ENCODE measurements at places on chromosomes 5 and 9.

DNA sequence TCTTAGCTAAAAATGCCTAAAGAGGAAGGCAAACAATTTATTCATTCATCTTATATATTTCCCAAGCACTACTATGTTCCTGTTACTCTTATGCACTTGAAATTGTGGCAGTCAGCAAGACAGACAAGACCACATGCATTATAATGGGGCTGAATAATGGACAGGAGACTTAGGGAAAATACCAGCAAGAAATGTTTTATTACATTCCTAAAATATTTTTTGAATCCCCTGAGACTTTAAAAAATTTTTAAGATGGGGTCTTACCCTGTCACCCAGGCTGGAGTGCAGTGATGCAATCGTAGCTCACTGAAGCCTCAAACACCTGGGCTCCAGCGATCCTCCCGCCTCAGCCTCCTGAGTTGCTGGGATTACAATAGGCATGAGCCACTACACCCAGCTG lies 13.2 kb downstream of the ZCCHC9 start:
- DNase-seq: no peak

GRCh38 chr5:178198706-178199105 lies 5.6 kb upstream of the HNRNPAB start:
- DNase-seq: peak; percentile 47

- DNase-seq: no peak
Observed at GRCh38 chr5:8930021-8930420, 615.9 kb downstream of the SEMA5A start.

DNA sequence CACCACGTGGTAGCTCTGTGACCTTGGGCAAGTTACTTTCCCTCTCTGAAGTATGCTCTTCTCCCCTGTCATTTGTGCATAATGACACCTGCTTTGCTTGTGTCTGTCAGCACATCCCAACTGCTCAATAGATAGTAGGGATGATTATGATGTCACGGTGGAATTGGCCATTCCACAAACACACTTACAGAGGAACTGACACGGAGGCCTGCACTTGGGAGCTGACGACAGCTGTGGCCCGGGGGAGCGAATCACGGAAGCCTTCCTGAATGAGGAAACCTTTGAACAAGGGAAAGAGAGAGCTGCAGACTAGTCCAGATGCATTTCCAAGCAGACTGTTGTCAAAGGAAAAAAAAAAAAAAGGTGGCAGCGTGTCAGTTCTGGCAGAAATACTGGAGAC lies 21.0 kb downstream of the TLX3 start:
- no peak for DNase-seq

DNA sequence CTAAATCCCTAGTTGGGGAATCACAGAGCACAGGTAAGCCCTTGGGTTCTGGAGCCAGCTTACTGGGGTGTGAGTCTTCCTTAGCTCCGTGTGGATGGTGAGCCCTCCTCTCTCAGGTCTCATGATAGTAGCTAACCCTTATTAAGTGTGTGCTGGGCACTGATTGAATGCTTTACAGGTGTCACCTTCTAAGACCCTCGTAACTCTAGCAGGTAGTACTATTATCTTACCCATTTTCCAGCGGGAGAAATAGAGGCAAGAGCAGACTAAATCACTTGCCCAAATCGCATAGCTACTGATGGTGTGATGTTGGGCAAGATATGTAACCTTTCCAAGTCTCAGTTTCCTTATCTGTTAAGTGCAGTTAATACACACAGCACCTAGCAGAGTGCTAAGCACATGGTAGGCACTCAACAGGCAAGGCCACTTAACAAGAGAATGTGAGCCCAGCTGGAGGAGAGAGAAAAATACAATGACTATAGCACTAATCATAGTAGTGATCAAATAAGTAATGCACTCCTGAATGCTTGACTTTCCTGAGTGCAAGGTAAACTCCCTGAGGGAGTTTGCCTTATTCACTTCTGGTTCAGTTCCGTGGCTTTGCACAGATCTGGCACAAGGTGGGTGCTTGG lies at the start of gene DCANP1:
Gene DCANP1 (minus strand): TSS at position 51 of the 632 bp plus-strand sequence. CDS start 240 bp downstream, outside the sequence.
- DNase-seq: no peak

DNA sequence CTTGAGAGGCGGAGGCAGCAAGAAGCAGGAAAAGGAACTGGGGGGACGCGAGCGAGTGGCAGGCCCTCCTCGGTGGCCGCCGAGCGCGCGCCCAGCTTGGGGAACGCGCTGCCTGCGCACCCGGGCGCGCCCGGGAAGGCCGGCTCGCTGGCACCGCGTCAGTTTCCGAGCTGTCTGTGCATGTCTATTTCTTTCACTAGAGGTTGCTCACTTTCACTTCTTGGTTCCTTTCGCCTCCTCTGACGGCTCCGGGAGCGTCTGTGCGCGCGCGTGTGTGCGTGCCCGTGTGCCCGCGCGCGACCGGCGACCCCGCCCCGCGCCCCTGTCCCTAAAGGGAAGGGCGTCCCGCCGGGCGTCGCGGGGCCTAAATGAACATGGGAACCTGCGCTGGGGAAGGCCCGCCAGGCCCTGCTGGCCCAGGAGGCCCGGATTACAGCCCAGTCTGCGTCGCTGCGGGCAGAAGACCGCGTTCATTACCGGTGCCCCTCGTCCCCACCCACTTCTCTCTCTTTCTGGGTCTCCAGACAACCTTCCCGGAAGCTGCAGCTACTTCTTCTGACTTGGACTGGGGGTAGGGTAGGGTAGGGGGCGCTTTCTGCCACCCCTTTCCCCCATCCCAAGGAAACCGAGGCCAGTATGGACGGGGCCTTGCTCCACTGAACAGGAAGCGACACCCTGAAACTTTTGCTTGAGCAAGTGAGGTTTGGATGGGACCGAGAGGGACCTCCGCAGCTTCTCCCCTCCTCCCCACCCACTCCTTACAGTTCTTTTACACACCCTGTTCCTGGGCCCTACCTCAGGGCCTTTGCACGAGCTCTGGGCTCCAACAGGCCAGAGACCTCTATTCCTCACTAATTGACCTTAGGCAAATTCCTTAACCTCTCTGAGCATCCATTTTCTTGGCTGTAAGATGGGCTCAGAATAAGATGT lies 205.8 kb upstream of the IER5L start:
- no peak for DNase-seq

DNA sequence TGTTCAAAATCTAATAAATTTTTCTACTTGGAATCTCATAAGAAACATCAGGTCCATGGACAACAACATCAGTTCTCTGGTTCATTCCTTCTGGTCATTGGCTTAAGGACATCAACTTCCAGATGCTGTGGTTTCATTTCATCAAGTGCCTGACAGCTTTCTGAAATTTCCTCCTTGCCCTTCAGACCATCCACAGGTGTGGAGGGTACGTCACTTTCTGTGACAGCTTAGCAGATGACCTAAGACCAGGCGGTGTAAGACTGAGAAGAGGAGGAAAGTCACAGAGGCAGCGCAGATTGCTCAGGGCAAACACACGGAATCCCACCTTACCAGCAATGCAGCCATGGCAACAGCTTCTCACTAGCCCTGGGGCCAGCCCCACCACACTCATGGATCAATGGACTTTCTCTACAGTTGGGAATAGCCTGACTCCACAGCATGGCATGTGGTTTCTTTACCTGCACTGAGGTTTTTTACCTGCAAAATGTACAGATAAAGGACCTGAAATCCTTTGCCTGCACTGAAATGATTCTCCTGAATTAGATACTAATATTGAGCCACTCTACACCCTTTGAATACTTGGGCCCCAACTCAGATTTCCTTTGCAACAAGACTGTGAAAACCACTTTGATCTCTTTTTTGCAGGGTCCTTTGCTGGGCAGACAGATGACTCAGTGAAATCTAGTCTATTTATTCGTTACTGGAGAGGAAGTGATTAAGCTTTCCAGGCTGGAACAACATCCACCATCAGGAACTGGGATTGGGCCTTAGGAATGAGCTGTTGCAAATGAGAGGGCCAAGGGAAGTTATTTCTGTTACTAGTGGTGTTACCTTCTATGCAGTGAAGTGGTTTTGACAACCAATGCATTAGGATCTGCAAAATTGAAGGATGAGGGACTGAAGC lies 26.9 kb downstream of the TICAM2 start:
- DNase-seq: no peak

GRCh38 chr5:23840083-23840482 lies 332.7 kb downstream of the PRDM9 start:
- DNase-seq: peak; percentile 5

- no peak for DNase-seq
Observed at GRCh38 chr5:128339585-128339984, 198.5 kb downstream of the FBN2 start.

GRCh38 chr9:98121058-98121457 lies 2.0 kb upstream of the TRIM14 start:
- no peak for DNase-seq

DNA sequence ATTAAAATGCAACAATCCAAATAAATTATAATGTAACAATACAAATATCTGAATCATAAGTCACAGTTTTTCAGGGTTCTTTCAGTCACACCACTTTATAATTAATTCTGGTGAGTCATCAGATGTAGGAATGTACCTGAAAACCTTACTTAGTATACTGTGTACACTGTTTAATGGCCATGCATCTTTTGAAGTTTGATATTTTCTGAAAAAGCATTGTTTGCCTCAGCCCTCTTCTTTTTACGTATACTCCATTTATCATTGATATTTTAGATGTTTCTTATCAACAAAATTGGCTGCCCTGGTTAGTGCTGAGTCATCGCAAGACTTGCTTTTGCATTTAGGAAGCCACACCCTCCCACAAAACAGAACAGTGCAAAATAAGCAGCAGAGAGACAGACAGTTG lies 218.6 kb downstream of the PJA2 start:
- DNase-seq: no peak

- no peak for DNase-seq
Observed at GRCh38 chr5:127739807-127740384, 36.7 kb downstream of the CCDC192 start.

DNA sequence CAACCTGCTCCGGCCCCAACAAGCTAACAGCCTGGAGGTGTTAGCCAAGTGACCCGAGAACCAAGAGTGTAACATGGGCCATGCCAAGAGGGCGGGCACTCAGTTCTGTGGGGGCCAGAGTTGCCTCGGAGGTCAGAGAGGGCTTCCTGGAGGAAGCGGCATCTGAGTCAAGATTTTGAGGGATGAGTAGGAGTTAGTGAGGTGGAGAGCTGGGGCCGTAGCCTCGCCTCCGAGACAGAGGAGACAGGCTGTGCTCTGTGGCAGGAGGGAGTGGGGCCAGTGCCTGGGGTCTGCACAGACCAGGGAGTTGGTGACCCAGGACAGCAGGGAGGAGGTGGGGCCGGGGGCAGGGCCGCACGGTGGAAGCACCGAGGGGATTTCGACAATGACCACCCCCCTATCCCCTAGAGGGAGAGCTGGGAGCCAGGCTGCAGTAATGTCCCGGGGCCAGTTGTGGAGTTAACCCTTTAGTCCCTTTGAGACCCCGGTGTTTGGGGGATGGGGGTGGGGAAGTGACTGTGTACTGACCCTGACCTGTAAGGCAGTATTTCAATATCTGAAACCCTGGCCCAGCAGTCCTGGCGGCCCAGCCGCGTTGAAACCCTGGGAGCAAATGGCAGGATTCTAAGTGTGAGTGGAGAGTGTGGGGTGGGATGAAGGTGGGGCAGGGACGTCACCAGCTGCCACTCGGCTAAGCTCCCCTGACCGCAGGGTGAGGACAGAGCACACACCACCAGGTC lies 148.7 kb upstream of the COL5A1 start:
- peak; percentile 82 for DNase-seq

- DNase-seq: no peak
Observed at GRCh38 chr9:2780846-2781245, 63.0 kb downstream of the PUM3 start.

DNA sequence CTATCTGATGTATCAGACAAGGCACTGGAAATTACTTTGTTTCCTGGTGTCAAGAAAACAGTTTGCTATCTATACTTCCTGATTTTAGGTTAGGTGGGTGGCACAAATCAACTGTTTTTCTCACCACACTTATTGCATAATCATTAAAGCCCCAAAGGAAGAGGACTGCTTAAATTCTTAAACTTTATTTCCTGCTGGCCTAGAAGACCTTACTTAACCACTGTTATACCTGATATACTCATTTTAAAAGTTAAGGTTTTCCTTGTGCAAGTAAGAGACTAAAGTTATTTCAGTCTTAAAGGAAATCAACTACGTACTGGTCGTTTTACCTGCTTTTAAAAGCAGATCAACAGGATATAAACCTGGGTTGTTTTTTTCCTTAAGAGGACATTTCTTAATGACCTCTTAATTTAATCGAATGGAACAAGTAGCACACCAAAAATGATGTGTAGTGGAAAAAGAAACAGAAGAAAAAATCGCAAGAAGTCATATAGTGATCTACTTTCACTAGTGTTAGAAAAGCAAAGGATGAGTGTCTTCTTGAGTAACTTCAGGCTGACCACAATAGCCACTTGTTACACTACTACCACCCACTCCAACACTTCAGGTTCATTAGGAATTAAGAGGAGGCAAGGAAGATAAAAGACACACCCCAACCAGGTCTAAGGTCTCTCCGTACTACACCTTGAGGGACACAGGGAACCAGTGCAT lies 974 bp downstream of the CLINT1 start:
- no peak for DNase-seq

DNA sequence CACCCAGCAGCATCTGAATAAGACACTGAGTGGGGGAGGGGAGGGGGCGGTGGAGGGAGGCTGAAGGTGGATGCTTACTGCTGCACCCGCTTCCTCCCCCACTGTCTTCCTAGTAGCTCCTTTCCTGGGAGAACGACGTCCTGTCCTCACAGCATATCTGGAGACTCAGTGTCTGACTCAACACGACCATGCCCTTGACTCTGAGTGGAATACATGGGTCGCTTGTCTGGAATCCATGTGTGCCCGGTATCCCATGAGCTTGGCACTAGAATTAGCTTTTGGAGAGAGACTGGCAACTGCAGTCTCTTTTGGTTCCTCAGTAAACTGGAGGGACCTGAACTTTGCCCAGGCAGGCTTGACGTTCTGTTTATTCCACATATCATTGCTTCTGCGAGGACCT lies 125.4 kb upstream of the FAM120A start:
- peak; percentile 22 for DNase-seq

- DNase-seq: peak; percentile 7
Observed at GRCh38 chr5:146646441-146646840, 130.5 kb upstream of the GPR151 start.

DNA sequence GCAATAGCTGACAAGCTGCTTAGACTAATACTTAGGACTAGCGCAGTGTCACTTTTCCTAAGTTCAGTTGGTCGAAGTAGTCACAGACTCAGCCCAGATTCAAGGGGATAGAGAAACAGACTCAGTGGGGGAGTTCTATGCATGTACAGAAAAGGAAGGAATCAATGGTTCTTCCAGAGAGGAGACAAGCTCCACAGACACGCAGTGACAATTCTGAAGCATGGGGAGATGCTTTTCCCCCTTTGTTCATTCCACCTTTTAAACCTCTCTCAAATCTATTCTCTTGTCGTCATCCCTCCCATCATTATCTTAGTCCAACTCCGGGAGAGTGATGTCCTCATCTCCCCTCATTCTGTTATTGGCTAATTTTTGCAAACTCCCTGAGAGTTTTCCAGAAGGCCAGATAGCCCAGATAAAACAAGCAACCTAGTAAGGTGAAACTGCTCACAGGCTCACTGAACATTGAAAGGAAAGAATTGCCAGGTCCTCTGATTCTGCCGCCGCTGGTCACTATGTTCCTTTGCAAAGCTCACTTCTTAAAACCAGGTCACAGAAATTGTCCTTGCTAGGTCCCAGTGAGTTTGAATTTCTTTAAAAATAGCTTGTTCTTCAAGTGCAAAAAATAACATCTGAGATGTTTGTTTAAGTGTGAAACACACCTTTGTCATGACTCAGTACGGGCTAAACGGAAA lies 13.4 kb upstream of the STRBP start:
- DNase-seq: peak; percentile 20

Measured in NCI-H82 (cell line).